ENCODE measurements at places on chromosomes 6 and 20. TPM values are rescaled to one million over a fixed set of nuclear protein-coding genes. Genes with fewer than 3 reads are reported as not detected.

DNA sequence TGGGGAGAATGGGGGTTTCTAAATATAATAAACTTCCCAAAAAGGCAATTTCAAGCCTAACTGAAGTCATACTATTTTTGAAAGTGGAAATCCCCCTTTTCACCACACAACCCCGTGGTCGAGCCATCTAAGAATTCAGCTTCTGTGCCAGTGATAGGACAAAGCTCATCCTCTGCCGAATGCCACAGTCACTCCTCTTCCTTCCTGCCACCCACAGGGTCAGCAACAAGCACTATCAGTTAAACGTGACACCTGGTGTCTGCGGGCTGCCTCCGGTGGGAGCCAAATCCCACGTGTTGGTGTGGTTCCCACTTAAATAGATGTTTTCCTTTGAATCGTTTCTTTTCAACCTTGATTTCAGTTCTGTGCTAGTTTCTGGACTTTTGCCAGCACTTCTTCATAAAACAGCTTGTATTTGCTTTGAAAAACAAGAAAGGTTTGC, 60.7 kb downstream of the TNFAIP3 start:
- no peaks in the 10 kb centered on the region for H3K27me3 ChIP-seq
- no peak for DNase-seq

DNA sequence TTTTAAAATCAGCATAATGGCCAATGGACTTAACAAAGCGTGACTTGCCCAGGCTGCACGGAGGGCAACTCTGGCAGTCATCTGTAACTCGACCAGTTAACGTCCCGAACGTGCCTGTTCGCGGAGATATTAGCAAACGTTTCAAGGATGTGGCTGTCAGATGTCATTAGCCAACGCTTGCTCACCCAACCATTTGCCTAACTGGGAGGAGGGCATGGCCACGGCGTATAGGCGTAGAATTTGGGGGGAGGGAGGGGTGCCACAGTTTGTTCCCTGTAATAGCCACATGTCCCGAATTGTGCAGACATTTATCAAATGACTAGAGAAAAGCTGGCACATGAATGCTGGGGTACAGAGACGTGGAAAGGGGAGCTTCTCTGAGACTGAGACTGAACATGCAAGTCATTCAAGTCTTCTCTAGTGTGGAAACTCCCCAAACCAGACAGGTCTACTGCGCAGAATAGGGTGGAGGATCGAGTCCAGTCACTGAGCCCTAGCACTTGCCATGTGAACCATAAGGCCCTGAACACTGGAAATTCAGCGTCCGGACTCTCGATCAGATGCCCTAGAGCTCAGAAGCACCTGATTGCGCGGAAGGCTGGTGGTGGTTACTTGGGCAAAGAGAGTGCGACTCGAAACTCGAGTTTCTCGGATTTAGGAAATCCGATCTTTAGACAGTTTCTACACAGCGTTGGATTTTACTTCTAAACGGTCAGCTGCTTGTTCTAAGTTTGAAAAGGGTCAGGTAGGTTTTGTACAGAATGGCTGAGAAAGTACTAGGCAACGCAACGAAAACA, 32.6 kb downstream of the TFAP2B start:
- DNase-seq = no peak
- peak overlapping the region; percentile 52 for H3K4me3 ChIP-seq
- no peak overlapping the region for H3K27ac ChIP-seq
- H3K4me1 ChIP-seq = peaks cover 5% of the 10 kb centered on the region

GRCh38 chr6:13866301-13866700, 51.9 kb upstream of the MCUR1 start:
- H3K4me1 ChIP-seq = peaks cover 16% of the 10 kb centered on the region
- no peaks in the 10 kb centered on the region for H3K36me3 ChIP-seq
- H3K27ac ChIP-seq = no peak overlapping the region
- H3K27me3 ChIP-seq = no peaks in the 10 kb centered on the region
- H3K4me3 ChIP-seq = no peak overlapping the region
- no peak for DNase-seq

- H3K27me3 ChIP-seq = no peaks in the 10 kb centered on the region
- no peak overlapping the region for H3K27ac ChIP-seq
- DNase-seq = no peak
Measured at GRCh38 chr6:144194293-144194810, 44.0 kb downstream of the STX11 start.

BCL2L1 gene
- total RNA-seq = 136 TPM

DNA sequence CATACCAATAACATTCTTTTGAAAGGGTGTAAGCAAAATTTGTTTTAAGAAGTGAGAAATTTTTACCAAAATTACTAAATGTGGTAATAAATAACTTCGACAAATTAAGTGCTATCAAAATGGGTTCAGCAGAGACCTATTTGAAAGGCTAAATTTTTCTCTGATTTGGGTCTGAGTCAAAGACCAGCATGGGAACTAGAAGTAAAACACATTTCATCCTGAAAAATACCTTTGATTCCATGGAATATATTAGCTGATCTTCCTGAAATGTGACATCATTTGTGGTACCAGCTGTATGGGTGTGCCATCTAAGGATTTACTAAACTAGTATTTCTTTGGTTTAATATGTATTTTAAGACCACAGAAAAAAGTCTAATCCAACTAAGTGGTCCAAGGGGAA, 63.6 kb downstream of the BLOC1S5 start:
- H3K27me3 ChIP-seq = peaks cover 9% of the 10 kb centered on the region
- no peak overlapping the region for H3K27ac ChIP-seq
- DNase-seq = no peak
- H3K4me3 ChIP-seq = no peak overlapping the region
- peaks cover 7% of the 10 kb centered on the region for H3K4me1 ChIP-seq
- no peaks in the 10 kb centered on the region for H3K36me3 ChIP-seq

GATA5 gene
- total RNA-seq = 3.8 TPM

ASIP gene
- not detected for total RNA-seq

DNA sequence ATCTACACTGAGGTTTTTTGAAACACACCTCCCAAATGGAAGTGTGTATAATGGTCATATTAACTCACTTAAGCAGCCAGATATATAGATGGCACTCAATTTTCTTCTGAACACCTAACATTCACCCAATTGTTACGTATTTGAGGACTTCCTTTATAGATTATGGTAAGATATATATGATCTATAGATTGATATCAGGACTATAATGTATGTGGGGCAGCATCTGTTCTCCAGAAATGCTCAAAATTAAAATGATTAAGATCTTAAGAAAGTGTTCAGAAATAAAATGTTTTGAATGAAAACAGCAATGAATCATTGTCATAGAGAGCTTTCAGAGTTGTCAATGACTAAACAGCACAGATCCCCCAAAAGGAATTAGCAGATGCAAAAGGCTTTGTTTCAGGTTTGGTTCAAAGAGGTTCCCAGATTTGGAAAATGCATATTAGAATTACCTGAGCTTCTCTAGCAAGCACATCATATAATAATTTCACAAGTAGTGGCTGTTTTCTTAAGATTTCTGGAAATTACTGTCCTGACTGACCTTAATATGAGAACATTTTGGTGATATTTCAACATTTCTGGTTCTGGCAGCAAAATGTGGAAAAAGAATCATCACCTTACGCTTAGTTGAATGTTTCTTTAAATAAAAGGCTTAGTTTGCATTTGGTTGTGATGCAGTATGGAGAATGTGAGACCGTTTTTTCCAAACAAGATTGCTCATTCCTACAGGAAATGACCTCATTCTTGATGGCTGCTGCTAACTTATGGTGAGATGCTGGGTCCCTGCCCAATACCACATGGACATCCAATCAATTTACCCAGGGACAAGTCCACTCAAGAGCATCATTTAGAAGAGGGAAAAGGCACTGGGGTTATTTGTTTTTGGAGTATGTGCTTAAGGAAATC, 31.5 kb downstream of the TRAF3IP2 start:
- peaks cover 20% of the 10 kb centered on the region for H3K36me3 ChIP-seq
- peaks cover 7% of the 10 kb centered on the region for H3K4me1 ChIP-seq
- no peak overlapping the region for H3K4me3 ChIP-seq
- no peaks in the 10 kb centered on the region for H3K27me3 ChIP-seq
- no peak for DNase-seq

KCNK16 gene
- 35.2 TPM for total RNA-seq

DNA sequence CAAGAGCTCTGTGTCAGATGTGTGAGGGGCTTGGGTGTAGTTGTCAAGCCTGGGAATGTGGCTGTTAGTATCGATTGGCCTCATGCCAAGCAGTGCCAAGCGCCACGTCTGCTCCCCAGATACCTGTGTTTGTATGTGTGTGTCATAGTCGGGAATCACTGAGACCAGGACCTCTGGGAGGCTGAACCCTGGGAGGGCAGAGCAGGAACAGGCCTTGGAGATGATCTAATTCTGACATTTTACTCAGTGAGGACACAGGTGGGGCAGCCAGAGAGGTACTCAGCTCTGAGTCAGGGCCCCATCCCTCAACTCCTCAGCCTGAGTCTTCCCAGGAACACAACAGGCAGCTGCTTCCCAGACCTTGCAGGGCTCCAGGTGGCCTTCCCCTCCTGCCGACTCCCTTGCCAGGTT, 51.2 kb upstream of the FANCE start:
- H3K27me3 ChIP-seq = no peaks in the 10 kb centered on the region
- no peak overlapping the region for H3K27ac ChIP-seq
- H3K4me3 ChIP-seq = no peak overlapping the region

DNA sequence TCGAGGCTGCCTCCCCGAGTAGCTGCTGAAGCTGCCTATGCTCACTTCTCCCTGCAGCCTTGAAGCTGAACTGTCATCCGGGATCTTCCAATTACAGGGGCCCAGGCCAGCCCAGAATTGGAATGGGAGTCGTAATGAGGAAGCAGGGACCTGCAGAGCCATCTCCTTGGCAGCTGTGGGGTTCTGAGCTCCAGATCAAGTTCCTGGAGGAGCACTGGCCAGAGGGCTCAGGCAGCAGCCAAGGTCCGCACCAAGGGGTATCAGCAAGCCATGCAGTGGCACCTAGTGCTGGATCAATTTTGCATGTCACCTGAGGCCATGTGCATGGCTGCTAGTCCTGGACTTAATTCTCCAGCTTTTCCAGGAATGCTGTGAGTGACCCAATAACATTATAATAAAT, 163.2 kb upstream of the TSHZ2 start:
- peaks cover 2% of the 10 kb centered on the region for H3K27me3 ChIP-seq
- no peak overlapping the region for H3K27ac ChIP-seq
- peaks cover 20% of the 10 kb centered on the region for H3K4me1 ChIP-seq

GRCh38 chr6:14132244-14132920, 14.8 kb downstream of the CD83 start:
- no peak for DNase-seq
- H3K36me3 ChIP-seq = peaks cover 2% of the 10 kb centered on the region
- H3K4me1 ChIP-seq = peaks cover 12% of the 10 kb centered on the region
- no peak overlapping the region for H3K27ac ChIP-seq
- H3K27me3 ChIP-seq = peaks cover 8% of the 10 kb centered on the region

GRCh38 chr6:143607974-143608373, 69.8 kb upstream of the PHACTR2 start:
- no peak for DNase-seq
- no peaks in the 10 kb centered on the region for H3K27me3 ChIP-seq

- H3K36me3 ChIP-seq = peaks cover 12% of the 10 kb centered on the region
- DNase-seq = no peak
- no peaks in the 10 kb centered on the region for H3K27me3 ChIP-seq
- no peak overlapping the region for H3K27ac ChIP-seq
- no peak overlapping the region for H3K4me3 ChIP-seq
- H3K4me1 ChIP-seq = no peaks in the 10 kb centered on the region
Measured at GRCh38 chr6:83160167-83160566, 32.9 kb downstream of the PGM3 start.

DNA sequence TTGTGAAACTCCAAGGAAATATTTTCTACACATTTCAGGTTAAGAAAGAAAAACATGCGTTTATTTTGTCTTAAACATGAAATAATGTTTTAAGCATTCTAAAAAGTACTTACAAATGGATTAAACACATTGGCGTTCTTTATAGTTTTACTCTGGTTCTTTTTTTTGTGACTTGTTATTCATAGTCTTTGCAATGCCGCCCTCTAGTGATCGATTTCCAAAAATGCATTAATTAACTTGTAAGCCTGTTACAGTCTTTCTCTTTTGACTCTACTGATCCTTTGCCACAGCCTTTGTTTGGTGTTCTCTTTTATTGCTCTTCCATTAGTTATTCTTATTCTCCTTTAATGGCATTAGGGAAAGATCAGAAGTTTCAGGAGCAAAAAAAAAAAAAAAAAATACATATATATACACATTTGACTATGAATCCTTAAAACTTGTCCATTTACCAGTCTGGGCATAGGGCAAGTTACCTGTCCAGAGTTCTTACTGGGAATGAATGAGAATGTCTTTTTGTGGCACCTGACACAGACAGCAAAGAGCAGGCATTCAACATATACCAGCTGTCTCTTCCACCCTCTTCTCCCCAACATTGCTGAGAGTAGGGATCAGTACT, 59.9 kb downstream of the MACROD2 start:
- H3K4me1 ChIP-seq = no peaks in the 10 kb centered on the region
- H3K27me3 ChIP-seq = no peaks in the 10 kb centered on the region
- no peak overlapping the region for H3K27ac ChIP-seq
- H3K36me3 ChIP-seq = no peaks in the 10 kb centered on the region
- H3K4me3 ChIP-seq = no peak overlapping the region
- DNase-seq = no peak

GRCh38 chr20:63740627-63741353, 1.2 kb downstream of the SLC2A4RG start:
- peak; percentile 76 for DNase-seq
- H3K27me3 ChIP-seq = peaks cover 6% of the 10 kb centered on the region

RMND1 gene
- total RNA-seq = 38.5 TPM

DNA sequence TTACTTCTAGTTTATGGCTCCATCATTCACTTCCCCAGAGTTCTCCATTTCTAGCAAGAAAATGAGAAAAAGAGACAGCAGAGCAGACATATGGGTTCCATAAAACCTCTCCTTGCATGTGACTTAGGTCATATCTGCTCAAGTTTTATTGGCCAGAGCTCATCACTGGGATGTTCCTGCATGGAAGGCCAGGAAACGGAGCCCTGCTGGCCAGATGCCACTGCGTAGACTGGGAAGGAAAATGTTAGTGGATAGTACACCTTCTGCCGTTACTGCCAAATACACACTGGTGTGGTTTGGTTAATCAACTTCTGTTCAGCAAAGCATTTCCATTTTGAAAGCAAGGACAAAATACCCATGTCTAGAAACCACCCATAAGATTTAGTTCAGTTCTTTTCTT, 220.6 kb upstream of the TSHZ2 start:
- no peaks in the 10 kb centered on the region for H3K27me3 ChIP-seq
- no peak overlapping the region for H3K27ac ChIP-seq
- no peak for DNase-seq
- H3K36me3 ChIP-seq = no peaks in the 10 kb centered on the region
- no peaks in the 10 kb centered on the region for H3K4me1 ChIP-seq

SIRPB2 gene
- total RNA-seq = not detected

- DNase-seq = no peak
- H3K4me3 ChIP-seq = no peak overlapping the region
- H3K36me3 ChIP-seq = peaks cover 31% of the 10 kb centered on the region
- no peaks in the 10 kb centered on the region for H3K27me3 ChIP-seq
- H3K27ac ChIP-seq = no peak overlapping the region
- no peaks in the 10 kb centered on the region for H3K4me1 ChIP-seq
Measured at GRCh38 chr6:491233-491632, 99.7 kb downstream of the IRF4 start.

GRCh38 chr6:5665667-5666066, 341.1 kb downstream of the NRN1 start:
- no peak overlapping the region for H3K4me3 ChIP-seq
- H3K36me3 ChIP-seq = peaks cover 2% of the 10 kb centered on the region
- H3K27me3 ChIP-seq = no peaks in the 10 kb centered on the region
- H3K27ac ChIP-seq = no peak overlapping the region
- no peaks in the 10 kb centered on the region for H3K4me1 ChIP-seq
- no peak for DNase-seq

GRCh38 chr20:54716174-54716747, 240.9 kb downstream of the DOK5 start:
- no peaks in the 10 kb centered on the region for H3K36me3 ChIP-seq
- H3K27me3 ChIP-seq = no peaks in the 10 kb centered on the region
- DNase-seq = no peak
- H3K4me3 ChIP-seq = no peak overlapping the region

Measured in progenitor cell of endocrine pancreas (in vitro differentiated cells).